ENCODE measurements at places on chromosomes 11 and 22.

GRCh38 chr22:30270832-30271231, 4.2 kb upstream of the OSM start:
- DNase-seq: peak; percentile 87

GRCh38 chr11:77019976-77020595, 14.1 kb upstream of the B3GNT6 start:
- DNase-seq: no peak

GRCh38 chr11:82858556-82859091, 41.6 kb downstream of the PRCP start:
- no peak for DNase-seq

DNA sequence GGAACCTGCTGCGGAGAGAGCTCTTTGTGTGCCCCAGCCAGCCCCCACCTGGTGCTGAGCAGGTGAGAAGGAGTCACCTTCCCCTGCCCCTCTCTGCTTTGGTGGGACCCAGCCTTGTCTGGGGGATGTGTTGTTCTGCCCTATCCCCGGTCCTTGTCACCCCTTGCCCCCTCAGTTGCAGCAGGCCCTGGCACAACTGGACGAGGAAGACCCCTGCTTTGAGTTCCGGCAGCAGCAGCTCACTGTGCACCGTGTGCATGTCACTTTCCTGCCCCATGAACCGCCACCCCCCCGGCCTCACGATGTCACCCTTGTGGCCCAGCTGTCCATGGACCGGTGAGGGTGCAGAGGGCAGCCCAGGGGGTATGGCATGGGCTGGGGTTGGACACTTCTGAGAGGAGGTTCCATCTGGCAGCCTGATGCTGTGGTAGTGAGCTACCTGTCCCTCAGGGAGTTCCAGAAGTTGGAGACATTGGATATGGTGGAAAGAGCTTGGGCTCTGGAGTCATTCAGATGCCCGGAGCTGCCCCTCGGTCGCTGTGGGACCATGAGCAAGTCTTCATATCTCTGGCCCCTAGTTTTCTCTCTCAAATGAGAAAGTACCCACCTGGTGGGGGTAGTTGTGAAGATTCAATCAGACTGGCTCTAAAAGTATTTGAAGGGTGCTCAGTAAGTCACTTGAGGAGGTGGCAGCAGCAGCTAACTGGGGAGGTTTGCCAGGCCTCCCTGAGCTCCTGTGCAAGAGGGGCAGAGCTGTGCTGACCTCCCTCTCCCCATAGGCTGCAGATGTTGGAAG, 4.3 kb downstream of the LARGE2 start:
- DNase-seq: peak; percentile 64

DNA sequence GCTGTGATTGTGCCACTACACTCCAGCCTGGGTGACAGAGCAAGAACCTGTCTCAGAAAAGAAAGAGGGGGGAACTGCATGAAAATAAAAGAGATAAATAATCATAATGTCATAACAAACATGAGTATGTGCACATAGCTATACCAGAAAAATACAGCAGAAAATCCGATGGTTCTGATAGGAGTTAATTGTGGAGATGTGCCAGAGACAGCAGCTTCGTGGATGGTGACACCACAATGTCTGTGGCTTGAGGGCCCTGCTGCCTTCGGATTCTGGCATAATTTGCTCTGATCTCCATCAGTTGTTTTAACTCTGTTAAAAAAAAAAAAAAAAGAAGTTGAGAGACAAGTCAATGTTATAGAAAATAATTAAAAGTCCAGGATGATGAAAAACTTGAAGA, 292.2 kb upstream of the MPPED2 start:
- DNase-seq: no peak

GRCh38 chr11:1301220-1302000, 8.0 kb downstream of the TOLLIP start:
- no peak for DNase-seq

- no peak for DNase-seq
Observed at GRCh38 chr22:35605851-35606481, 11.2 kb downstream of the MB start.

GRCh38 chr11:80103142-80103859, 662.5 kb upstream of the TENM4 start:
- DNase-seq: no peak

DNA sequence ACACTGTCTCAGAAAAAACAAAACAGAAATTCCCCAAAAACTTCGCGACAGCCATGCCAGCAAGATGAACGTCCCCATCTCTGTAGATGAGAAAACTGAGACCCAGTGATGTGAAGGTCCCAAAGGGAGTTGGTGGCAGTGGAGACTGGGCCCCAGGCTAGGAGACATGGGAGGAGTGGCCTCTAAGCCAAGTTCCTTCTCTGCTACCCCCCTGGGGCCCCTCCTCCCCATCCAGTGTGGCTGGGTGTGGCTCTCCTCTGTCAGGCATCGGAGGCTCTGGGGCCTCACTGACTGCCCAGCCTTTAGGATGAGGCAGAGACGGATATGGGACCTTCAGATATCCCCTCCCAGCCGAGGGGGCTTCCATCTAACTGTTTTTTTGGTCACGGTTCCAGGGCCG, 9.8 kb downstream of the RELT start:
- DNase-seq: peak; percentile 71

GRCh38 chr11:130858215-130858614, 58.1 kb downstream of the SNX19 start:
- DNase-seq: no peak

DNA sequence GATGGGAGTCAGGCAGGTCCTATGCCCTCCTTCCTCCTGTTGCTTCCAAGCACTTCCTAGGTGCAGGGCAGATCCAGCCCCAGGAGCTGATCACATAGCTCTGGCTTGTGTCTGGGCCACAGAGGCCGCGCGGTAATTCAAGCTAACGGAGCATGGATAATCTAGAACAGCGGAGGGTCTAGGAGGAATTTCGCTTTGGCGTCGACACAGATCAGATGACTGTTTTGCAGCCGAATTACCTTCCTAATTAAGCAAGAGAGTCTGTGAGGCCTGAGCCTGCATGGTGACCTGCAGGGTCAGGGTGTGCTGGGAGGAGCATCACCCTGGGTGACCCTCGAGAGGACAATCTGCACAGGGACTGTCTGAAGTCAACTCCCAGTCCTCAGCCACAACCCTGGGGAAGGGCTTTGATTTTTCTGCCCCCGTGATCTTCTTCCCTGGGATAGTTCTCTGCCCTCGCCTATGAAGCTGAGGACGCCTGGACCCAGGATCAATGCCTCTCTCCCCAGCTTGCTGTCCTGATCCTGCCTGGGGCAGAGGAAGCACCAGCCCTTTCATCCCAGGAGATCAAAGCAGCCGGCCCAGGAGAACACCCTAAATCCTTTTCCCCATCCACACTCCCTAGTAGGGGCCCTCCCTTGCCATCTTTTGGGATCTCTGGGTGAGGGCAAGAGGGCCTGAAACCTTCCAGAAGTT, 11.0 kb downstream of the NECTIN1 start:
- no peak for DNase-seq

DNA sequence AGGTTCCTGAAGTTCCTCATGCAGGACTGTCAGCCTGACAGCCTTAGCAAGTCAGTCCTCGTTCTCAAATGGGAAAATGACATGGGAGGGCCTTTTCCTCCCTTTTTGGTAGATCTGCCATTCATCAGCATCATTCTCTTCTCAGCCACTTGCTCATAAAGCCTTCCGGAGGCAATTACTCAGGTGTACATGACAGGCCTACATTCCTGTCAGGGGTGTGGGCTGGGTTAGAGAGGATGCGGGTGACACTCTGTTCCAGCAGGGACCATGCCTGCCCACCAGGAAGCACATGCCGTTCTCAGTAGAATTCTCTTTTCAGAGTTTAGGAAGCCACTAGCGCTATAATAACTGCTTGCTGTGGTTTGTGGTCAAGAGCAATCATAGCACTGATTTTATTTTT, 24.2 kb upstream of the ANKK1 start:
- no peak for DNase-seq

- no peak for DNase-seq
Observed at GRCh38 chr22:31329029-31329428, 17.1 kb downstream of the PATZ1 start.

DNA sequence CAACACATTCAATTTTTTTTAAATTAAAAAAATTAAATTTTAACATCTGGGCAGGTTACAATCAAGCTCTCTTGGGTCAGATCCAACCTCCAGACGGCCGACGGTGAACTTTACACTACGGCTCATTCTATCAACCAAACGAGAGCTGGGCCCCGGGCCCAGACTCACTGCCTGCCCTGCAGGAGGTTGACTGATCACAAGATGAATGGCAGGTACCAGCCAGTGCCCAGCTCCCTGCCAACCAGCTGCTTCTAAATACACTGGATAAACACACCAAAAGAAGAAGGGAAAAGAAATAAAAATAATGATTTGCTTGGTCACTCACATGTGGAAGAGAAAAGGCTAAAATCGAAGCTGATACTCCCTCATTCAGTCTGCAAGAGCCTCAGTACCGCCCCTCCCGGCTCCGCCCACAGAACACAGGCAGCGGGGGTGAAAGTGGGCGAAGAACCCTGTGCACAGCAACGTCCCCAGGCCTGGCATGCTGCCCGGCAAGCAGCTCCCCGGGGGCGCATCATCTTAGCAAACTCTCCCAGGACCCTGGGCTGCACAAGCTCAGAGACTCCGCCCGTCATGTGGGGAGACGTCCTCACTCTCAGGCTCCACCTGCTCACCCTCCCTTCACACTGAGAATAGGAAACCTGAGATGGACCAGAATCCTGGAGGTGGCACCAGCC, 303.4 kb downstream of the SHANK2 start:
- no peak for DNase-seq

- DNase-seq: no peak
Observed at GRCh38 chr22:42261296-42261695, 9.2 kb downstream of the TCF20 start.

DNA sequence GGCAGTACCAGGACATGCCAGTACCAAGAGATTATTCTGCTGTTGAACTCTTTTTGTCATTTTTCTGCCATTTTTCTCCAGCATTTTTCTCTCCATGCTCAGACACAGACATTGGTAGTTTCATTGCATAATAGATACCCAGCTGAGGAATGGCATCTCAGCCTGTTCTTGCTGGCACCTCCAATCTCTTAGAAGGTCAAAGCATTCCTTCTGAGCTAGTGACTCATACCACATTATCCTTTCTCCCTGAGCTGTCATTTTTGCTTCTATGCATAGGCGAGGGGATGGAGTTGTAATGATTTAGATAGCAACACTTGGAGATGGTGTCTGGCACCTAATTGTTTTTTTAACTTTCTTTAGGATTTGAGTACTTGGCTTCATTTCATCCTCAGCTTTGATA, 321.1 kb downstream of the NELL1 start:
- DNase-seq: no peak
